ENCODE measurements at places on chromosomes 12 and 14.

GRCh38 chr12:19026614-19027488 is 102.7 kb upstream of the PLEKHA5 start:
- no peak for DNase-seq

GRCh38 chr12:79710707-79711483 is 20.1 kb upstream of the PAWR start:
- no peak for DNase-seq

DNA sequence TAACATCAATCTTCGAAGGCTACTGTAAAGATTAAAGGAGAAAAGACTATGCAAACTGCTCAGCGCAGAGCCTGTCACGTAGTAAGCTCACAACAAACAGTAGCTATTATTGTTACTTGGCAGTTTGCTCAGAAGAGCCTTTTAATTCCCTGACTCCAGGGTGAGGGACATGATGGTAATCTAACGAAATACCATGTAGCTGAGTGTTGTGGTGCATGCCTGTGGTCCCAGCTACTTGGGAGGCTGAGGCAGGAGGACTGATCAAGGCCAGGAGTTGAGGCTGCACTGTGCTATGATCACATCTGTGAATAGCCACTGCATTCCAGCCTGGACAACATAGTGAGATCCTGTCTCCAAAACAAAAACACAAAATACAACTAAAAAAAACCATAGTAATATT is 22.8 kb downstream of the HEBP1 start:
- DNase-seq, result no peak

- DNase-seq, result no peak
Measured at GRCh38 chr12:14111230-14111865, 129.9 kb upstream of the GRIN2B start.

All from mesenteric fat pad (tissue), 1 donor.